ENCODE measurements at places on chromosomes 7 and 10. TPM values are rescaled to one million over a fixed set of nuclear protein-coding genes. Genes with fewer than 3 reads are reported as not detected.

C10orf105 gene
- polyA plus RNA-seq: 0.08 TPM

CHST3 gene
- polyA plus RNA-seq: 5.4 TPM

- DNase-seq: no peak
- H3K4me1 ChIP-seq: peaks cover 6% of the 10 kb centered on the region
- H3K27me3 ChIP-seq: no peaks in the 10 kb centered on the region
- H3K27ac ChIP-seq: no peak overlapping the region
- no peaks in the 10 kb centered on the region for H3K36me3 ChIP-seq
Measured at GRCh38 chr7:44762300-44762699, 13.7 kb downstream of the ZMIZ2 start.

DNA sequence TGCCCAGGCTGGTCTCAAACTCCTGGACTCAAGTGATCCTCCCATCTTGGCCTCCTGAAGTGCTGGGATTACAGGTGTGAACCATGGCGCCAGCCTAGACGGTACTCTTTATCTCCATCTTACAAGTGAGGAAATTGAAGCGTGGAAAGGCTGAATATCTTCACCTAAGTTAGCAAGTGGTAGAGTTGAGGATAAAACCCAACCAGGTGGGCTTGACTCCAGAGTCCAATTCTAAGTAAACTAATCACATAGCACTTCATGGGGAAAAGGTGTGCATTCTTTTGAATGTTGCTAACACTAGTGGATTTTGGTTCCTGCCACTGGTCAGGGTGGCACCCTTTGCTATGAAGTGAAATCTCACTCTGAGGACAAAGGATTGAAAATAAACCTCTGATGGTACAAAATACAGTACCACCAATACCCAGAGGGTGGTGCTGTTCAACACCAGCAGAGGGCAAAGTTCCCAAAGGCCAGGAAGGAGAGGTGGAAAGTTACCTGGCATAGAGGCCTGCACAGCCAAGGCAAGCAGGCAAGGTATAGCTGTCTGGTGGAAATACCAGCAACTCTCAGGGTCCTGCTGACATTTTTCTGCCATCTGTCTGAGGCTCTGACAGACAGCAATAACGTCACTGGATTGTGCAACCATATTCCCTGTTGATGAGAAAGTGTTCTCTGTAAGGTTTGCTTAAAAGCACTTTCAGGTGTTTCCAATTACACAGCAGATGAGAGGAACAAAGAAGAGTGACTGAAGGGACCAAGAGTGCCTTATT lies 17.6 kb downstream of the ZDHHC16 start:
- peak overlapping the region; percentile 73 for H3K27ac ChIP-seq
- H3K4me3 ChIP-seq: no peak overlapping the region
- no peaks in the 10 kb centered on the region for H3K27me3 ChIP-seq
- H3K4me1 ChIP-seq: peaks cover 8% of the 10 kb centered on the region

GRCh38 chr10:33113466-33113865 lies 155.4 kb upstream of the ITGB1 start:
- H3K27ac ChIP-seq: no peak overlapping the region
- H3K36me3 ChIP-seq: no peaks in the 10 kb centered on the region
- peaks cover 10% of the 10 kb centered on the region for H3K4me1 ChIP-seq
- no peak overlapping the region for H3K4me3 ChIP-seq
- no peaks in the 10 kb centered on the region for H3K27me3 ChIP-seq

DNA sequence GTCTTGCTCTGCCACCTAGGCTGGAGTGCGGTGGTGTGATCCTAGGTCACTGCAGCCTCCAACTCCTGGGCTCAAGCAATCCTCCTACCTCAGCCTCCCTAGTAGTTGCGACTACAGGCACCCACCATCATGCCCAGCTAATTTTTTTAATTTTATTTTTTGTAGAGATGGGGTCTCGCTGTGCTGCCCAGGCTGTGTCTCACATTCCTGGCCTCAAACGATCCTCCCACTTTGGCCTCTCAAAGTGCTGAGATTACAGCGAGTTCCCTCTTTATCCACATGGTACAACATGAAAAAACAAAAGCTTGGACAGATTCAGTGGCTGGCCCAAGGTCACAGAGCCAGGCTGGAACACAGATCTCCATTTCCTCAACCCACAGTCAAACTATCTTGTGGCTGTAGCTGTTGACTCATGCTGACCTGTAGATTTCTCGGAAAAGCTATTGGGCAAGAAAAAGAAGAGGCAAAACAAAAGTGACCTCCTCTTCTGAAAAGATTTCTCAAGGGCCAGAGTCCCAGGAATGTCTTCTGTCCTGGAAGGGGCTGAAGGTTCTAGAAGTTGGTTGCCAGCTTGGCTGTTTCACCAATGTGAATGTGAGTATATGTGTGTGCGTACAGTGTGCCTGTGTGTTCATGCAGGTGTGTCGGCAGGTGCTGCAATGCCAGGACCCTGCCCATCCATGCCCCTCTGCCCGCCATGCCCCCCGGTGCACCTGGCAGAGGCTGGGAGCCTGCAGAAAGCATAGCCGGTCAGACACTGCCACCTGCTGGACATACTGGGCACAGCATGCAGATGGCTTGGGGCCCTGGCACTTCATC lies 28.4 kb downstream of the TMEM130 start:
- DNase-seq: peak; percentile 89
- no peaks in the 10 kb centered on the region for H3K36me3 ChIP-seq
- H3K27ac ChIP-seq: peak overlapping the region; percentile 81
- H3K27me3 ChIP-seq: no peaks in the 10 kb centered on the region
- no peak overlapping the region for H3K4me3 ChIP-seq
- peaks cover 3% of the 10 kb centered on the region for H3K4me1 ChIP-seq

- H3K27me3 ChIP-seq: no peaks in the 10 kb centered on the region
- no peaks in the 10 kb centered on the region for H3K4me1 ChIP-seq
- H3K27ac ChIP-seq: no peak overlapping the region
- no peak overlapping the region for H3K4me3 ChIP-seq
Measured at GRCh38 chr10:85212526-85212925, 884.1 kb downstream of the CCSER2 start.

- DNase-seq: no peak
- H3K36me3 ChIP-seq: no peaks in the 10 kb centered on the region
- no peaks in the 10 kb centered on the region for H3K27me3 ChIP-seq
- H3K27ac ChIP-seq: no peak overlapping the region
- H3K4me3 ChIP-seq: no peak overlapping the region
Measured at GRCh38 chr7:3463696-3464095, 162.6 kb downstream of the SDK1 start.

GRCh38 chr10:12394241-12395033 lies 45.1 kb downstream of the CAMK1D start:
- H3K27me3 ChIP-seq: no peaks in the 10 kb centered on the region
- no peak overlapping the region for H3K4me3 ChIP-seq

- no peaks in the 10 kb centered on the region for H3K36me3 ChIP-seq
- H3K4me3 ChIP-seq: no peak overlapping the region
- no peaks in the 10 kb centered on the region for H3K4me1 ChIP-seq
Measured at GRCh38 chr7:117824592-117824991, 48.6 kb downstream of the CTTNBP2 start.

ZNF786 gene
- 2.6 TPM for polyA plus RNA-seq

DNA sequence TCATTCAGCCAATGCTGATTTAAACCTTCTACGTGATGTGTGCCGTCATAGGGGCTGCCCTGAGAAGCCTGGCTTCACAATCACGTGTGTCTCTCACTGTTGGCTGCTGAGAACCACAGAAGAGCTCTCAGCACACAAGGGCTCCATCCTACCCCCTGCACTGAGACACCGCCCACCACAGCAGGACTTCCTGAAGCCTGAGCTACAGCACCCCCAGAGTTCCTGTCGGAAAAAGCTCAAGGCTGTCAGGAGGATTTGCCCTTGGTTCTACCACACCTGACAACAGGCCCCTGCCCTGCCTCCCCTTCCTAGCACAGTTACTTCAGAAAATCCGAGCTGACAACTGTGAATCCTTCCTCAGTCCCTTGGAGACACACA lies 191.9 kb downstream of the MAD1L1 start:
- no peaks in the 10 kb centered on the region for H3K27me3 ChIP-seq
- no peak for DNase-seq
- no peaks in the 10 kb centered on the region for H3K36me3 ChIP-seq
- no peak overlapping the region for H3K27ac ChIP-seq
- no peaks in the 10 kb centered on the region for H3K4me1 ChIP-seq
- H3K4me3 ChIP-seq: no peak overlapping the region

GRCh38 chr10:343231-344220 lies 208.3 kb downstream of the ZMYND11 start:
- no peaks in the 10 kb centered on the region for H3K4me1 ChIP-seq
- no peaks in the 10 kb centered on the region for H3K27me3 ChIP-seq
- H3K27ac ChIP-seq: no peak overlapping the region
- DNase-seq: no peak
- H3K36me3 ChIP-seq: peaks cover 11% of the 10 kb centered on the region
- H3K4me3 ChIP-seq: no peak overlapping the region

ASB15 gene
- not detected for polyA plus RNA-seq

GRCh38 chr7:127793582-127793981 lies 141.6 kb downstream of the SND1 start:
- DNase-seq: no peak
- H3K4me3 ChIP-seq: no peak overlapping the region
- H3K36me3 ChIP-seq: no peaks in the 10 kb centered on the region
- H3K27ac ChIP-seq: peak overlapping the region; percentile 19
- H3K4me1 ChIP-seq: peaks cover 5% of the 10 kb centered on the region

DNA sequence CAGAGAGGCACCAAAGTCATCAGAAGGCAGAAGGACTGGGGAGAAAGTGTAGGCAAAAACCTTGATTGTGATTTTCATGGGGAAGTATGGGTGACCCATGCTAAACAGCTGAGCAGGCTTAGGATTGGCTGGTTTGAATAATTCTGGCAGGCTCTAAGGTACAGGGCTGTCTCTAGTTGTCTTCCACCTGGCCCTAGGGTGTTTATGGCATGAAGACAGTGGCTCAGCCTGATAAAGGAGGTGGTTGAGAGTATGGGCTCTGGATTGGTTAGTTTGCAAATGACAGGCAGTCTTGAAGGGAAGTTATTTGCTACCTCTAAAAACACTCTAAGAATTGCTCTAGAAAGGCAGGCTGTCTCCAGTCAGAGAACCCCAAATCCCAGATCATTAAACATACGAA lies 100.3 kb downstream of the STRA8 start:
- H3K4me3 ChIP-seq: no peak overlapping the region
- no peak for DNase-seq
- no peaks in the 10 kb centered on the region for H3K4me1 ChIP-seq
- H3K27ac ChIP-seq: no peak overlapping the region
- H3K27me3 ChIP-seq: no peaks in the 10 kb centered on the region

LRRC72 gene
- not detected for polyA plus RNA-seq

- H3K4me1 ChIP-seq: peaks cover 12% of the 10 kb centered on the region
- no peaks in the 10 kb centered on the region for H3K27me3 ChIP-seq
- H3K27ac ChIP-seq: no peak overlapping the region
- H3K36me3 ChIP-seq: no peaks in the 10 kb centered on the region
- H3K4me3 ChIP-seq: no peak overlapping the region
Measured at GRCh38 chr10:75165684-75166622, 44.6 kb upstream of the VDAC2 start.

GRCh38 chr10:95457319-95457886 lies 103.8 kb downstream of the SORBS1 start:
- H3K36me3 ChIP-seq: no peaks in the 10 kb centered on the region
- no peak overlapping the region for H3K4me3 ChIP-seq
- H3K27me3 ChIP-seq: no peaks in the 10 kb centered on the region
- H3K27ac ChIP-seq: no peak overlapping the region
